SHP77 (cell line): ENCODE measurements at places on chromosomes 1 and 21.

- DNase-seq = no peak
These were observed 14.5 kb downstream of the ASAP3 start for GRCh38 chr1:23469372-23469982.

- DNase-seq = no peak
These were observed 64.7 kb upstream of the COG2 start for GRCh38 chr1:230577537-230577936.

DNA sequence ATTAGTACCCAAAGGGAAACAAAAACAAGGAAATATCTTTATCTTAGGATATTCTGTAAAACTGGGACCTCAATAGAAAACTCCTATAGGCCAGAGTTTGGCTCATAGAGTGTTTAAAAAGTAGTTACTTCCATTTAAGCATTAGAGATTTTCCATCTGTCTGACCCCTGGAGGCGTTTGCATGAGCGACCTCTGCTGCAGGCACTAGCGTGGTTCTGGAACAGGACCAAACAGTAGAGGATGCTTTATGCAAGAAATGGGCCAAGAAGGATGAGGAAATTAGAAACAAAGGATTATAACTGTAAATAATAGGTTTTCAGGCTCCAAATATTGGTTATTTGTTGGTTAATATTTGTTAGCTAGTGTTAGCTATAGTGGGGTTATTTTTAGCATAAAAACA lies 5.7 kb downstream of the ZBTB40 start:
- no peak for DNase-seq

- DNase-seq = no peak
These were observed 15.1 kb upstream of the THRAP3 start for GRCh38 chr1:36208978-36209703.

DNA sequence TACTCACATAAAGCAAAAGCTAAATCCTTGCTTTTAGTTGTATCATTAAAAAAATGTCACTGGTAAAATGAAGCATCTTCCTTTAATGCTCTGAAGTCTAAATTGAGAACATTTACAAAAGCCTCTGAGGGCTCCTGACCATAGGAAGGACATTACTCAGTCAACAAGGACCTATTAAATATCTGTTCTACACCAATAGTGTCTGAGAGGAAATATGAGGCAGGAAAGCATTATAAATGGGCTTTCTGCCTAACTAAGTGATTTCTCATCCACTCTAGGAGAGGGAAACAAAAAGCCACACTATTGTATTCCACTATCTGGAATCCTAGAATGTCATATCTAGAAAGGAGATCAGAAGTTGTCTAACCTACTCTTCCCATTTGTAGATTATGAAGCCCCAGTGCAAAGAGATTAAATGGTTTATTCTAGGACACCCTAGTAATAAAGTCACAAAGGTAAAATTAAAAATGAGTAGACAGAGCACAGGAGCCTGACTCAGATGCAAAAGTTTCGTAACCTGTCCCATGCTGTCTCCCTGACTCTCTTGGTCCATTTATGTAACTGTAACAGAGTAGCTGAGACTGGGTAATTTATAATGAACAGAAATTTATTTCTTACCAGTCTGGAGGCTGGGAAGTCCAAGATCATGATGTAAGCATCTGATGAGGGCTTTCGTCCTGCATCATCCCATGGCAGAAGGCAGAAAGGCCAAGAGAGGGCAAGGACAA lies 17.6 kb downstream of the RGS1 start:
- no peak for DNase-seq

DNA sequence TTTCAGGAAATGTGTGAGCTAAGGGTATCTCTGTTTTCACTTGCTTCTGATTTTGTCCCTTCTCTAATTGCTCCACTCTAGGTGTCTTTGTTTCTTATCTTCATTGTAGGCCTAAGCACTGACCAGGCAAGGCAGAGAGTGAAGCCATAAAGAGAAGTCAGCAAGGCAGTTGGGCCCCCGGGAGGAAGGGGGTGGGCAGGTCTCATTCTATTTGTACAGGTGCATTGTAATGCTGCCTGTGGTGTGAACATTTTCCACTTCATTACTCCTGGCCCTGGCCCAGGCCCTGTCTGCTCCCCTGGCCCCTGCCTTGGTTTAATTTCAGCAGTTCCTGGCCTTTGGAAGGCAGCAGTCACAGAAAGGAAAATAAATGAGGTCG lies 86.4 kb upstream of the JUN start:
- DNase-seq = peak; percentile 94

GRCh38 chr1:160007577-160008200 lies 24.1 kb downstream of the PIGM start:
- peak; percentile 38 for DNase-seq

- DNase-seq = no peak
These were observed 548.3 kb downstream of the DPYD start for GRCh38 chr1:97372531-97372930.

- no peak for DNase-seq
These were observed 35.6 kb downstream of the PTPN14 start for GRCh38 chr1:214515544-214516433.

- DNase-seq = no peak
These were observed 26.6 kb downstream of the MSTO1 start for GRCh38 chr1:155636397-155637153.

- DNase-seq = peak; percentile 67
These were observed 1.4 kb downstream of the JUN start for GRCh38 chr1:58782178-58783089.

GRCh38 chr1:117387060-117387633 lies 19.9 kb downstream of the MAN1A2 start:
- no peak for DNase-seq

- DNase-seq = peak; percentile 69
These were observed 100.8 kb downstream of the UCK2 start for GRCh38 chr1:165928075-165928731.

DNA sequence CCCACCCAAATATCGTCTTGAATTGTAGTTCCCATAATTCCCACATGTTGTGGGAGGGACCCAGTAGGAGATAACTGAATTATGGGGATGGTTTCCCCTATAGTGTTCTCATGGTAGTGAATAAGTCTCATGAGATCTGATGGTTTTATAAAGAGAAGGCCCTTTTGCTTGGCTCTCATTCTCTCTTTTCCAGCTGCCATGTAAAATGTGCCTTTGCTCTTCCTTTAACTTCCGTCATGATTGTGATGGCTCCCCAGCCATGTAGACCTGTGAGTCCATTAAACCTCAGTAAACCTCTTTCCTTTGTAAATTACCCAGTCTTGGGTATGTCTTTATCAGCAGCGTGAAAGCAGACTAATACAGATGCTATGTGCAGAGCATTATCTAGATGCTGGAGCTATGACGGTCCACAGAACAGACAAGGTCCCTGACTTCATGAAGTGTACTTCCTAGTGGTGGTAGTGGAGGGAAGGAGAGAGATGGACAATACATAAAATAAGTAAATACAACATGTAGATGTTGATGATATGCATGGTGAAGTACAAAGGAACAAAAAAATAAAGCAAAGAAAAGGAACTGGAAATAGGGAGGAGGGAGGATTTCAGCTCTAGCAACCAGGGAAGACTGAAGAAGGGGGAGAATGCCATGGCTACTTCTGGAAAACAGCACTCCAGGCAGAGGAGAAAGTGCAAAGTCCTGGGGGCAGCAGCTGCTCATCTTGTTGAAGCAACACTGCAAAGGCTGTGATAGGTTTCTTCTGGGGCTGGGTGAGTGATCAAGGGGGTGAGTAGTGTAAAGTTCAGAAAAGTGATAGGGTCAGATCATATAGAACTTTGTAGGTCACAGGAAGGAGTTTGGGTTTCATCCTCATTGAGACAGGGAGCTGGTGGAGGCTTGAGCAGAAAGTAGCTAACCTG lies 6.8 kb upstream of the RCAN1 start:
- no peak for DNase-seq

GRCh38 chr21:38733972-38734546 lies 71.7 kb upstream of the ETS2 start:
- DNase-seq = peak; percentile 90

DNA sequence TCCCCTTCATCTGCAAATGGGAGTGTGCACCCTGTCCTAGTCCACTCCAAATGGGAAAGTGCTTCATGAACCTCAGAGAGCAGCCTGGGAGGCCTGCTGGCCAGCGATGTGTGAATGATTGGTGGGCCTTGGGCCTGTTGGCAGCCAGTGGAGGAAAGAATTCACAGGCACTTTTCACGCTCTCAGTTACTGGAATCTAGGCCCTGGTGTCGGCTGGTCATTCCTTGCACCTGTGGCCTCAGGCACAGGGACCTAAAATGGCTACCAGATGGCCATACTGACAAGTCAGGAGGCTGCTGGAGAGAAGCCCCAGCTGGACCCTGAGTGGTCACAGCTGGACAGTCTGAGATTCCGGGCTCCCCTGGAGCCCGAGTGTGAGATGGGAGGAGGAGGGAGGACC lies 18.4 kb upstream of the EDN2 start:
- DNase-seq = no peak

DNA sequence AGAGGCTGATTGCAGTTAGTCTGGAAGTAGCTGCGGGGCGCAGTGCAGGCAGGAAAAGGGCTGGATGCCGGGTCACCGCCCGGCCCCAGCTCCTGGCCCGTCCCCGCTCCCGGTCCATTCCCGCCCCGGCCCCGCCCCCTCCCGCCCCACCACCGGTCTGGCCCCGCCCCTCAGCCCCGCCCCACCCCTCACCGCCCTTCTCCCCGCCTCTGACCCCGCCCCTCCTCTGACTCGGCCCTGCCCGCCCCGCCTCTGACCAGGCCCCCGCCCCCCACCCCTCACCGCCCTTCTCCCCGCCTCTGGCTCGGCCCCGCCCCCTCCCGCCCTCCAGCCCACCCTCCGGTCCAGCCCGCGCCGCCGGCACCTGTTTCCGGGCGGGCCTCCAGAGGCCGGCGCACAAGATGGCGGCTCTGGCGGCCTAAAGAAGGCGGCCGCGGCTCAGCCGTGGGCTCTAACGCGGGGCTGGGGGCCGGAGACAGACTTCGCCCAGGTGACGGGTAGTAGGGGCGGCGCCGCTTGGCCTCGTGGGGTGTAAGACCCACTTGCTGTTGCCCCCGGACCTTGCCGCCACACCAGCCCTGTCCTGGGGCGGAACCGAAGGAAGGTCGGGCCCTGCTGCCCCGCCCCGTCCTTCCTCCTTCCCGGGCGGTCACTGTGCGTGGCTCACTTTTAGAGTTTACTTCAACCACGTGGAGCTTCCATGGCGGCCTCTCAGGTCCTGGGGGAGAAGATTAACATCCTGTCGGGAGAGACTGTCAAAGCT lies at the start of gene UBIAD1:
TSS of gene UBIAD1 (plus strand) at position 367 of the 763 bp plus-strand sequence. CDS start at position 701, 334 bp downstream.
- DNase-seq = peak; percentile 79

DNA sequence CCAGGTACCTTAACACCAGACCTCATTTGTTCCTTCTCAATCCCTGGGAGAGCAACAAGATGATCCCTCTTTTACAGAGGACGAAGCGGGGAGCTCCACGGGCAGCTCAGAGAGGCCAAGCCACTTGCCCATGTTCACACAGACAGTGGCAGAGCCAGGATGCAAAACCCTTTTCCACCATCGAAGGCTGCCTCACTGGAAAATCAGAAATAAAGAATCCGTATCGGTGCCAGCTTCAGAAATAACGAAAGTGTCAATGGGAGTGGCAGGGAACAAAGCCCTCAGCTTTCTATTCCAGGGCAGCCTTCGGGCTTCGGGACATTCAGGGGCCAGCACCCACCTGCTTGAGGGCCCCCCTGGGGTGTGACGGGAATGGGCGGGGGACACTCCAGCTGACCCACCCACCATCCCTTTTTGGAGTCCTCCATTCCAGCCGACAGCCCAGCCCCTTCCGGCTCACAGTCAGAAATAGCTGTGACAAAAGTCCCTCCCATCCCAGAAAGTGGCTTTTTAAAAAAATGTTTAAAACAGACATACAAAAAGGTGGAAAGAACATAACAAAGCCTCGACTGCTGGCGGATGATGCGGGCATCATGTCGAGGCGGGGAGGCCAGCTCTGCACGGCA lies 6.0 kb downstream of the IFFO2 start:
- no peak for DNase-seq

DNA sequence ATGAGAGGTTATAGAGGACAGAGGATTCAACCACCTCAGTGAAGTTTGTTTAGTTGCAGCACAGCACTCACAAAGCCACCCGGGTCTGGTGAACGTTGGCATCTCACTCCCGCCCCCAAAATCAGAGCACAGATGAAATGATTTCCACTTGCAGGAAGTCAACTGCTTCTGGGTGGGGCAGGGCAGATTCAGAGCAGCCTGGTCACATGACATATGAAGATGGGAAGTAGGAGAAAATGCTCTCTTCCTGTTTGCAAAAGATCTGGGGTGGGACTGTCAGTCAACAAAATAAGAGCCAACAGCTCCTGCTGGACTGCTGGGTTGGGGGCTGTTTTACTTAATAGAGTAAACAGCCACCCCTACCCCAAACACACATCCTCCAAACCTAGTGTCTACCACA lies 43.2 kb downstream of the LRRC71 start:
- DNase-seq = no peak

GRCh38 chr1:46580140-46580903 lies 23.7 kb downstream of the MKNK1 start:
- no peak for DNase-seq

GRCh38 chr1:12327566-12327965 lies 97.7 kb downstream of the VPS13D start:
- DNase-seq = no peak

DNA sequence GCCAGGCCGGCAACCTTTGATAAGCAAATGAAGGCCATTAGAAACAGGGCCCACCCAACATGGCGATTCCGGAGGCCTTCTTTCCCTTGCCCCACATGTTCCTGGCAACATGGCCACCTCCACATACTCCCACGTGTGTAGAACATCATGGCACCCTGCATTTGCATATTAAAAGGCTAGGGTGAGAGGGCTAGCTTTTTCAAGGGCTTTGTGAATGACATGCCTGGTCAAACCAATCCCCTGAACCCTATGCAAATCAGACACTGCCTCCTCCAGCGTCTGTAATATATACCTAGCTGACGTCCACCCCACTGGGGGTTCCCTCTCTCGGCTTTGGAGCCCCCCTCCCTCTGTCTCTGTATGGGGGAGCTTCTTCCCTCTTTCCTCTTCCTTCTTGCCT lies 1.6 kb downstream of the ADCY10 start:
- no peak for DNase-seq
